ENCODE measurements at places on chromosomes 5 and 9.

GRCh38 chr5:149133795-149134777 lies 7.2 kb upstream of the ABLIM3 start:
- peak; percentile 86 for DNase-seq

GRCh38 chr5:13831351-13831750 lies 113.1 kb downstream of the DNAH5 start:
- no peak for DNase-seq

DNA sequence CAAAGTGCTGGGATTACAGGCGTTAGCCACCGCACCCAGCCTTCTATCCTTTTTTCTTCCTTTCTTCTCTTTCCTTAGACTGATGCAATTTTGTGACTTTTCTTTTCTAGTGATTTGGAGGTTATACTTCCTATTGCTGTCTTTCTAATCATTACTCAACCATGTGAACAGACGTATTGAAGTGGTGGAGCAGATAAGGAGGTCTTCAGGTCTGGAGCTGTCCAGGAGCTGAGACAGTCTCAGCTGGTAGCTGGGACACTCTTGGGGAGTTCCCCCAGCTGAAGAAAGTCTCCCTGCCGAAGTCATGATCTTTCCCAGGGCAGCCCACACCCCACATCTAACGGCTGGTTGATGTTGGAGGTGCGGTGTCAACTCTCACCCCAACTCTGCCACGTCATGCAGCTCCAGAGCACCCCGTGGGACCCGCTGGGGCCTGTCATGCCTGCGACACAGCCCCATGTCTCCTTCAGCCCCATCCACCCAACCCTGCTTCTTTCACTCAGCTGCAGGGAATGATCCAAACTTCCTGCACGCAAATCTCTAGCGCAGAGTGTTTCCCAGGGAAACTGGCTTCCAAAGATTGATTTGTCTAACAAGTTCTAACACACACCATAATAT lies 41.1 kb downstream of the NSUN2 start:
- DNase-seq = no peak

DNA sequence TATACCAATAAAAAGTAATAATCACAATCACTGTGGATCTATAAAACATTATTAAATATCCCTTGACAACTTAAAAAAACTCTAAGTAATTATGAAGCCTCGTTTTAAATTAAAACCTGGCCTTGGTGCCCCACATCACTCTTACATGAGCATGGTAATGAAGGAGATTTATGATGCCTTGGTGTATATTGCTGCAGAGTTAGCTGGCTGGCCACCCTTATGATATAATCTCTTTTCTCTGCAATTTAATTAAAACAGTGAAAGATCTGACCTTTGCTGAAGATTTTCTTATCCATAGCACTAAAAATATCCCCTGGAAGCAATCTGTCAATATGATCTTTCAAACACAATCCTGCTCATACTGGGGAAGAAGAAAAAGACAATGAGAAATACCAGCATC lies 48.8 kb upstream of the PCSK1 start:
- no peak for DNase-seq

GRCh38 chr5:104347119-104347708 lies 784.6 kb upstream of the NUDT12 start:
- DNase-seq = no peak

DNA sequence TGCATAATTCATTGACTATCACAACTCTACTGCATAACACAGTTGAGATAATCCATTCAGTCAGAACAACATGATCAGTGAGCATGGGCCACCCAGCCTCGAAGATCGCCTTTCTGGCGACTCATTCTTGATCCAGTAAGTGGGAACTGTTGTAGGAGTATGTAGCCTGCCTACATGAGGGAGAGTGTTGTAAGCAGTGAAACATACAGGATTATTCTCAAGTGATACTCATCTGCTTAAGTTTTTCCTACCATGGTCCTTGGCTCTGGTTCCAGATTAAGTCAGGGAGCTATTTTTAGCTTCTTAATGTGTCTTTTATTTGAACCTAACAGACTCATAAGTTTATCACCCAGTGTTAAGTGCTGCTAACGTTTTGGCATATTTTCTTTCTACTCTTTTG lies 44.0 kb downstream of the TNPO1 start:
- no peak for DNase-seq

- no peak for DNase-seq
These were observed 58.3 kb upstream of the LHFPL2 start for GRCh38 chr5:78706825-78707224.

- DNase-seq = no peak
These were observed 205.9 kb downstream of the FGF10 start for GRCh38 chr5:44183312-44183711.

GRCh38 chr5:127870914-127871313 lies 167.7 kb downstream of the CCDC192 start:
- DNase-seq = no peak

DNA sequence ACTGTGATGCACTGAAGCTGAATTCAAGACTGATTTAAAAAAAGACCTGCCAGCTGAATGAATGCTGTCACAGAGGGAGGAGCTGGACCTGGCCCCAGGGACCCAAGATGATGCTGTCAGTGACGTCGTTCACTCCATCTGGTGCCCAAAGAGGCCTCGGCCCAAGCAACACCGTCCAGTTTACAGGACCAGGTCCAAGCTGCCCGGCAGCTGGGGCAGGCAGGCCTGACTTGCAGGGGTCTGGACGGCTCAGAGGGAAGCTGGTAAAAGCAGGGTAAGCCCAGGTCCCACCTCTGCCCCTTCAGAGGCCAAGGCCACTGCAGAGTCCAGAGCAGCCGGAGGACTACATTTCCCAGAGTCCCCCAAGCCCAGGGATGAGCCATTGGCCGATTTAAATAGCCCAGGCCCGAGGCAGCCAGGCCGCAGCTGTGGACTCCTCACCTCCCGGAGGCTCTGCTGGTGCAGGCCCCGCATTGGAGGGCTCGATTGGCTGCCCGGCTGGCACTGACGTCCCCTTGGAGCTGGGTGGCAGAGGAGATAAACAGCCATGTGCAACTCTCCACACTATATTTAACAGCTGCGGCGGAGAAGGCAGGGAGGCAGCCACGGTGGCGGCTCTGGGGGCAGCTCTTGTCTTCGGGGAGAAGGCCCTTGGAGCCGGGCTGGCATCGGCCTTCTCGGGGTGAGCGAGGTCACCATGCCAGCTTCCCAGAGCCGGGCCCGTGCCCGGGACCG lies at the start of gene PLPP7:
PLPP7 (plus strand) TSS at position 423 of the 735 bp plus-strand sequence; CDS start at position 698, 275 bp downstream.
- peak; percentile 25 for DNase-seq

DNA sequence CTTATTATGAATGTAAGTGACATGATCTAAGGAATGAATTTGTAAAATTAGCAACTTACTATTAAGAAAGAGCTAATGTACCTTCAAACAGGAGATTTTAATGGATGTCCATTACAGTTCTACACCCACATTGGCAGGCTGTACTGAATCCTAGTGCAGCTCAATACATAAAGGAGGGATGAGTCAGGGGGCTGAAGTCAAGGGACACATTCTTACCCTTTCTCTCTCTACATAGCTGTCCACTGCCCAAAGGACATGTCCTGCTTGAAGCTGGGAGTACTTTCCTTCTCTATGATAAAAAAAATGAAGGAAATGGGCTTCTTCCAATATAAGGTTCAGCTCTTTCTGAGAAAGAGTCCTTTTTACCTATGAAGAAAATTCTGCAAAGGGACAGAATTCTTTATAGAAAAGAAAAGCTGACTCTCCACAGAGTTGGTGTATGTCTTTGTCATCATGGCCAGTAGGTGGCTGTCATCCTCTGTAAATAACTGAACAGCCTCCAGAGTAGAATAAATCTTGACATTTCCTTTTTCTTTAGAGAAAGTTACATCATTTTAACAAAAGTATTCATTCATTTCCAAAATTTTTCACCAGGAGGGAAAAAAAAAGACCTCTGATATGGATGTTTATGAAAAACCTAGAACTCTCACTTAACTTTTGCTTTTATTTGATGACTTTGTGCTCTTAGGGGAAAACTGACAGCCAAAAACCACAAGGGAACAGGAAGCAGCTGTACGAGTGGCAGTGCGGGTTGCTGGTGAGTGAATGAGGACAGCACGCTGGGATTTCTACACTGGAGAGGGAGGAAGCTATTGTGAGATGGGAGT lies 13.1 kb upstream of the IFNA14 start:
- DNase-seq = peak; percentile 84

DNA sequence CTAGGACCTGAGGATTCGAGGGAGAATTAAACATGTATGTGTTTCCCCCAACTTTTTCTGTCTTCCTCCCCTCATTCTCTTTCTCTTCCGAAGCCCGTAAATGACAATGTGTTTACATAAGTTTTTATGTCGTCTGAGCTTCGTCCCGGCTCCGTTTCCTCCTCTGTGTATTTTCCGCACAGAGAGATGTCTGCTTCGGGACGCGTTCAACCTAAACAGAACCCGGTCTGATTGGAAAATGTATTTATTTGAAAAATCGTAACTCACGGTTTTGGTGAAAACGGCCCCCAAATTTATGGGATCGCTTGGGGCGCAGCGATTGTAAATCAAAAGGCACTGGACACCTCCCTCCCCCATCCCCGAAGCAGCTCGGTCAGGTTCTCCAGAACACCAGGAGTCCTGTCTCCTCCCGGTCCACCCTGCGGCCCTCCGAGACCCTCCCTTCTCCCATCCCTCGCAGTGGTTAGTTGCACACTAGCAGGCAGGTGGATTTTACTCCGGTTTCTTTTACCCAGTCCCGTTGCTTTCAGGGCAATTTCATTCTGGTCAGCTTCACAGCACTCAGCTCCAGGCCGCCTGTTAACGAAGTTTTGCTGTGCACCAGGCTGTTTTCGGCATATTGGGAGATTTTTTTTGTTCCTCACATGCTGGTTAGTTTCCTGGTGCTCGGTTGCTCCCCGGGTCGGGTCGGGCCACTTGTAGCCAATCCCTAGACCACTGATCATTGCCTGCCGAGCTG lies 5.8 kb upstream of the HAND1 start:
- DNase-seq = no peak

- no peak for DNase-seq
These were observed 98.2 kb downstream of the CSNK1G3 start for GRCh38 chr5:123610209-123610608.

GRCh38 chr9:136023410-136024225 lies 62.4 kb upstream of the UBAC1 start:
- no peak for DNase-seq

GRCh38 chr9:126368020-126368419 lies 41.4 kb downstream of the MVB12B start:
- DNase-seq = no peak

- DNase-seq = no peak
These were observed 129.2 kb upstream of the PHYKPL start for GRCh38 chr5:178361657-178362445.

- DNase-seq = no peak
These were observed 27.0 kb downstream of the CDKN2A start for GRCh38 chr9:21967169-21967568.

GRCh38 chr5:78544561-78545201 lies 103.9 kb downstream of the LHFPL2 start:
- no peak for DNase-seq
